ENCODE measurements at places on chromosomes 16 and 17.

DNA sequence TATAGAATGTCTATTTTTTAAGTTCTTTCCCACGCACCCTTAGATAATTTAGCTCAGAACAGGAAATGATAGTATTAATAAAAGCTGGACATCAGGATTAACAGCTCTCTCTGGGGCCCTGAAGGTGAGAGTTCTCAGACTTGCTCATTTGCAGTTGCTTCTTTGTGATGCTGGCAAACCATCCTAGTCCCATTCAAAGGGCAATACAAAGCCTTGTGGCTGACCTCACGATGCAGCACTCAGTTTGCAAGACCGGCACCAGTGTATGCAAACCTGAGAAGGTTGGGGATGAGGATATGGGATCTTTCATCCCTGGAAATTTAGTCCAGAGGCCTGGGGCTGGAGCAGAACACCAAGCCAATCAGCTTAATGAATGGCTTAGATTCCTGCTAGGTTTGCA, 29.3 kb downstream of the STH start:
- DNase-seq, result no peak

DNA sequence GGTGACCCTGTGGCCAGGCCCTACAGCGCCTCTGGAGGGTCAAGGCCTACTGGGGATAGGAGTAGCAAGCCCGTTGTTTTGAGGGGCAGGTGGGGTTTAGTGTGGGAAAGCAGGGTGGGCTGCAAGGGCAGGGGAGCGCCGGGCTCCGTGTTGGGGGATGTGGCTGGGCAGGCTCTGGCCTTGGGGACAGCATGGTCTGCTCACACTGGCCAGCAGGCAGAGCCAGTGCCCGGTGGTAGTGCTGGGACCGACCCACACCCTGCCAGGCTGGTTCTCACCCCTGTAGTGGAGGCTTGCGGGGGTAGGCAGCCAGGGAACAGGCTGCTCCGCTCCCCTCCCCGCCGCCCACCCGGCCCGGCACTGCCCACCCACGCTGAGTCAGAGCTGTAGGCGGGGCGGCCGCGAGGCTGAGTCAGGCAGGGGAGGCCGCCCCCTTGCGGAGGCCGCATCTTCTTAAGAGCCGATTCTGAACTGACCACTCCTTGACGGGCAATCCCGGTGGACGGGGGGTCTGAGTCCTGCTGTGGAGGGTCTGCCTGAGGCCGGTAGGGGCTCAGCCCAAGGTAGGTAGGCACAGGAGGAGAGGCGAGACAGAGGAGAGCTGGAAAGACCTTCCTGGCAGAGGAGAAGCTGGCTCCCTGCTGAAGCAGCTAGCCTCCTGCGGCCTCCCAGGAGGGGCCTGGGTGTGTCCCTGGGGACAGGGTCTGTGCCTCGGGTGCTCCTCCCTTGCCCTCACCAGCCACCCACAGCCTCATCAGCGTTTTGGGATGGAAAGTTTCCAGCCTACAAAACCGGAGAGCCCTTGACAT, 62.4 kb downstream of the BAIAP2 start:
- DNase-seq, result peak; percentile 80

DNA sequence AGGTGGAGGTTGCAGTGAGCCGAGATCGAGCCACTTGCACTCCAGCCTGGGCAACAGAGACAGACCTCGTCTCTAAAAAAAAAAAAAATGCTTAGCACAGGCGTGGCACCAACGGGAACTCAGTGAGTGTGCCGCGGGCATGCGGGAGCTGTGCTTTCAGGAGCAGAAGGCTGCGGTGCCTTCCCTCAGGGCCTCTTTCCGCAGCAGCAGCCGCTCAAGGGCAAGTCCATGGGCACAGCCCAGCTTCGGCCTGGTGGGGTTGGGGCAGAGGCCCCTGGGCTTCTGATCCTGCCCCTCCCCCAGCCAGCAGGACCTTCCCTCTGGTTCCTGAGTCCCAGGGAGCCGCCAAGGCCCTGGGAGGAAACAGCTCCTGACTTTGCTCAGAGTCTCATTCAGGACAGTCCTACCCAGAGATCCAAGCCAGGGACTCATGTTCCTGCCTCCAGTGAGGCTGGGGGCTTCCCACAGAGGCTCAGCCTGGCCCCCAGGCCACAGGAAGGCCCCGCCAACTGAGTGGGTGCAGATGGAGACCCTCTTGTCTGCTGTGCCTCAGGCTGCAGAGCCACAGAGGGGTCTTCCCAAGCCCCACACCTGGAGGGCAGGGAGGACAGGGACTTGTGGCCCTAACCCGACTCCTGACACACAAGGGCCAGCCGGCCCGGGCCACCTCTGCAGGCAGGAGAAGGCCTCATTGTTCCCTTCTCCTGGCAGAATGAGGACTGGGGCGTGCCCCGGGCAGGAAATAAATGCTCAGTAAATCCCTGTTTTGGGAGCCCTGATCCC, 3.3 kb upstream of the ZG16B start:
- no peak for DNase-seq

- peak; percentile 53 for DNase-seq
Measured at GRCh38 chr17:78366109-78366848, 6.4 kb upstream of the SOCS3 start.
